ENCODE measurements at places on chromosomes 2 and 18.
A peak's percentile ranks its signal among the peaks of the same experiment; 100 is the strongest.

DNA sequence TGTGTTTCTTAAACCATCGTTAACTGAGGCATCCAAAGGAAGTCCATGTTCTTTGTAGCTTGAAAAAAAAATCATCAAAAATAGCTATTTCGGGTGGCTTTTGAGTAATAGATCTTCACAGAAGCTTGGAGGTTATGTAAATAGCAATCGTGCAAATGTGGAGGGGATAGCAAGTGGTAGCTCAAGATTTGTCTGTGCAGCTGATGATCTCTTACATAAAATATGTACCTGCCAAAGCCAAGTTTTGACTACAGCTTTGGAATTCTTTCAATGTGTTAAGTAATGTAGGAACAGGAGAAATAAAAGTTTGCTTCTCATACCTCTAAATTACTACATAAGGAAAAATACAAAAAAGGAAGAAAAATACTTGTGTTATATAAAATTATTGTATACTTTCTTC is 1432.0 kb downstream of the DPP10 start:
- no peak for ATAC-seq

- ATAC-seq = no peak
Measured at GRCh38 chr18:36709315-36709714, 119.5 kb downstream of the TPGS2 start.

- ATAC-seq = no peak
Measured at GRCh38 chr2:196142825-196143224, 28.6 kb downstream of the STK17B start.

GRCh38 chr2:107772353-107772752 is 54.3 kb upstream of the RGPD4 start:
- ATAC-seq = no peak

GRCh38 chr18:56647951-56648893 is 2.9 kb upstream of the WDR7 start:
- no peak for ATAC-seq

GRCh38 chr2:7007846-7008741 is 90.9 kb downstream of the RNF144A start:
- no peak for ATAC-seq

DNA sequence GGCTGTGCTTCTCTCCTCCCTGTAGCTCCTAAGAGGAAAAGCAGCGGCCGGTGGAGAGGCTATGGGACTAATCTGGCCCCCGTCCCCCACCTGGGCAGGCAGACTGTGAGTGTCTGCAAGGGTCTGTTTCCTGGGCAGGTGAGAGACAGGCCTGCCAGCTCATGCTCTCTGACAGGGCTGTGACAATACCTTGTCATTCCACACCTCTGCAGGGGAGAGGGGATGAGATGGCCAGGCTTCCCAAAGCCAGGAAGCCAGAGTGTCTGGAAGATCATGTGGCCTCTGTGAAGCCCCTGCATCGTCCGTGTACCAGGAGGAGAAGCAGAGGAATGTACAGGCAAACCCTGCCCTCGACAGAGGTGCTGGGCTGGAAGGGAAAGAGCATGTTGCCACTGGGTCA is 142.5 kb upstream of the GATA6 start:
- ATAC-seq = no peak

GRCh38 chr18:23887493-23887892 is 127.1 kb upstream of the TTC39C start:
- no peak for ATAC-seq

DNA sequence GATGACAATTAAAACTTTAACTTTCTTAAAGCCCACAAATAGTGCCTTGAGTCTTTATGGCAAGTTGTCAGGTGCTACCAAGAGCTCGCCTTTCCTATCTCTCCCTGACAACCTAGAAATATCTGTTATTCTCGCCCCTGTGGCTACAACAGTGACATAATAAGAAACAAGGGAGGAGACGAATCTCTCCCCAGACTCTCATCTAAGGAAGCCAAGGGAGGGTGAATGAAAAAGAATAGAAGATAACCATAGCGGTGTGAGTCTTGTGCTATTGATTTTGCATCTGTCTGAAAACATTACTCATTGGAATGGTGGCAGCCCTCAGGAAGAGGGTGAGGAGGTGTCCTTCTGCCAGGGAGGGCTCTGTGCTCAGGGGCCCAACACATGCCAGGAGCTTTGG is 114.3 kb downstream of the ALK start:
- no peak for ATAC-seq

DNA sequence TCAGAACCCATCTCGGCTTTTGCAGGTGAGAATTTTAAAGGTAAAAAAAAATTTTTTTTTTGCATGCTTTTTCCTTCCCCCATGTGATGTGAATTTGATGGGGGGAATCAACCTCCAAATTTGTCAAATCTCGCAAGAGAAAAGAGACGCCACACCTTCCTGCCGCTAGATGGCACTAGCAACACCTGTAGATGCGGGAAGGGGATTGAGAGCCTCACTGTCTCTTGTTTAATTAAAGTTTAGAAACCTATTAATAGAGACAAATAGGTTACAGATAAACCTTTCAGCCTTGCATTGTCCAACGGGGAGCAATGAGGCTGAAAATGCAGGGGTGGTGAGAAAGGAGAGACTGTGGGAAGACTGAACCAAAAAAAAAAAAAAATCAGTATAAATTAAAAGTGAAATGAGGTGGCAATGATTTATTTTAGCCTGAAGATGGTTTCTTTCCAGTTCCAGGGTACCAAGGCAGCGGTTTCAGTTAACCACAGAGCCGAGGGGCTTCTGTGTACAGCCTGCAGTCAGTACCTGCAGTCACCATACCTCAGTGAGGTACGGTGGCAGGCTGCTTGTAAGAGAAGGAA is 84.6 kb downstream of the NRP2 start:
- no peak for ATAC-seq

DNA sequence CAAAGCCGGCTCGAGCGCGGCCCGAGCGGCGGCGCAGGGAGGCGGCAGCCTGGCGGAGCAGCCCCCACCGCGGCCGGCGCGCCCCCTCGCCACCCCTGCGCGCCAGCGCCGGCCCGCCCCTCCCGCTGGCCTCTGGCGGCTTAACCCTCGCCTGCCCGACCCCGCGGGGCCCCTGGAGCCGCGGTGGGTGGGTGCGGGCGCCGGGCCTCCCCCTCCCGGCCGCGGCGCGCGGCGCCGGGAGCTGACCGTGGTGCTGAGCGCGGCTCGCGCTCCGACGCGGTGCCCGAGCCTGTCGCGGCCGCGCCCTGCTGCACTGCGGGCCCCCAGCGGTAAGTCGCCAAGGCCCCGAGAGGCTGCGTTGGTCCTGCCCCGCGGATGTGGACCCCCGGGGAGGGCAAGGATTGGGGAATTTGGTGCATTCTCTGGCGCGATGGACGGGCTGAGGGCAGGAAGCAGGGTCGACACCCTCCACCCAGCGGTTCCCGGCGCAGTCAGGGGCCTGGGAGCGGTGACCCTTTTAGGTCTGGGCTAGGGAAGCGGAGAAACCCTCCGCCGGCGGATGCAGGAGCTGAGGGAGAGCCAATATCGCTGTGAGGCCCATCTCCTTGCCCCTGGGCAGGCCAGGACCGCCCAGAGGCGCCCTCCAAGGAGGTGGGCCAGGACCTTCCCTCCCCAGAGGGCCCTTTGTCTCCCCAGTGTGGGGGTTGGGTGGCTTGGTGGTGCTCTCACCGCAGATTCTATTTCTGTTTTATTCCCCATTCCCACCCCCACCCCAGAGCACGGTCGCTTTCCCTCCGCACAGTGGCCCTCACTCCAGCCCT is 923 bp downstream of the AMER3 start:
- ATAC-seq = peak; percentile 28

- no peak for ATAC-seq
Measured at GRCh38 chr2:145652571-145653545, 1132.9 kb upstream of the ZEB2 start.

DNA sequence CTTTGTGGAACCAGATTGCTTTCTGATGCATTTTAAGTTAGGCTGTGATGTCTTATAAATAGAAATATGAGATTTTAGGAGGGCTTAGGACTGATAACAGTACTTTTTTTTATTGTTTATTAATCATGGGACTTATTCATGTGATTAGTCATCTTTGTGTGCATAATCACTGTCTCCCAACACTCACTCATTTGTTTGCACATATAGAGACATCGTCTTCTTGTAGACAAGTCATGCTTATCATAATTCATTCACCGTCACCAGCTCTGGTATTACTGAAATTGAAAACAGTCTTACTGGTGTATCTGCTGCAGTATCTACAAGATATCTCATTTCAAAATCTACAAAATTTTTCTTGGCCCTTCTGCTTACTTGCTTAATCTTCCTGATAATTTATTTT is 45.8 kb downstream of the WDR7 start:
- ATAC-seq = peak; percentile 85

- no peak for ATAC-seq
Measured at GRCh38 chr2:215557701-215558100, 121.8 kb upstream of the FN1 start.

DNA sequence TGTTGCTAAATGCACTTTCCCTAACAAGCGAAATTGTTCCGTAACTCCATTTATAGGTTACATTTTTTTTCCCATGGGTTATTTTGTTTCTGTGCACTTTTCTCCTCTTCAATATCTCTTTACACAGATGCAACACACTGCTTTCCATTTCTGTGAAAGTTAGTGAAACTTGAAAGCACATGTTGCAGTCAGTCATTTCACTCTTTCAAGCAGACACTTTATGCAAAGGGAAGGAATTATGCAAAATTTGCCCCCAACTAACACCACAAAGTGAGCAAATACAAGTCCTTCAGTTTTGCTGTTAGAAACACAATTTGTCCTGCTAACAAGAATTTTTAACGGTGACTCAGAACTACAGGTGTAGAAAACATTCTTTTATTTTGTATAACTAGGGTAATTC is 124.8 kb downstream of the PTH2R start:
- no peak for ATAC-seq

DNA sequence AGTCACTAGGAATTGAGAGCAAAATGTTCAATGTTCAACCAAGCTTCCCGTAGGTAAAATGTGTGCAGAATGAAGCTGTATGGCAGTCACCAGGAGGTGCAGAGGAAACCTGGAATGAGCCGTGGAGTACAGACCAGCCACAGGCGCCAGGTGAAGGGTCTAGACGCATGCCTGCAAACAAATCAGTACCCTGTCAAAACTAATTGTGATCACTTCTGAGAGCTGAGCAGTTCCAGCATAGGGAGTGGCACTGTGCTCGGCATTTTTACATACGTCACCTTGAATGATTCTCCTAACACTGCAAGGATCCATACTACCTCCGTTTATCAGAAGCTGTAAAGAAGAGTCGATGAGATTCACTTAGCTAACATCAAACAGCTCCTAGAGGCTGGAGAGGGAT is 346.1 kb upstream of the ID2 start:
- ATAC-seq = no peak

GRCh38 chr18:34800381-34800780 is 90.3 kb downstream of the DTNA start:
- ATAC-seq = no peak

GRCh38 chr18:68150961-68151360 is 563.9 kb downstream of the TMX3 start:
- ATAC-seq = no peak

GRCh38 chr2:8159211-8159965 is 522.5 kb upstream of the ID2 start:
- ATAC-seq = no peak

DNA sequence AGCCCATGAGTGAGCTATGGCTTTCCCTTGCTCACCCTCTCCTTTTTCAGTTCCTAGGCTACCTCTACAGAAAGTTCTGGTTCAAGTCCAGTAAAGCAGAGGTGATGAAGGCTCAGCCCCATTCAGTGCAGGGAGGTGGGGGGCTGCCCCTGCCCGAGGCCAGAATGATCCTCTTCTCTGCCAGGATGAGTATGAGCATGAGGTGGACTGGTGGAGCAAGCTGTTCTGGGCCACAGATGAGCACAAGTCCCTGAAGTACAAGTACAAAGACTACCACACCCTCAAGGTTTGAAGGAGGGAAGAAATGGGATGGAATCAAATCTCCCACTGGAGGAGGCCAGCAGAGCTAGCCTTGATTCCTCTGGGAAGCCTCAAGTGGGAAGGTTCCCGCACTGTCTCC is 42.4 kb downstream of the LMAN2L start:
- no peak for ATAC-seq

GRCh38 chr2:170394641-170395387 is 216.9 kb downstream of the MYO3B start:
- no peak for ATAC-seq

- no peak for ATAC-seq
Measured at GRCh38 chr18:68428661-68429060, 286.2 kb downstream of the TMX3 start.

- ATAC-seq = no peak
Measured at GRCh38 chr2:236117861-236118269, 50.3 kb downstream of the GBX2 start.

DNA sequence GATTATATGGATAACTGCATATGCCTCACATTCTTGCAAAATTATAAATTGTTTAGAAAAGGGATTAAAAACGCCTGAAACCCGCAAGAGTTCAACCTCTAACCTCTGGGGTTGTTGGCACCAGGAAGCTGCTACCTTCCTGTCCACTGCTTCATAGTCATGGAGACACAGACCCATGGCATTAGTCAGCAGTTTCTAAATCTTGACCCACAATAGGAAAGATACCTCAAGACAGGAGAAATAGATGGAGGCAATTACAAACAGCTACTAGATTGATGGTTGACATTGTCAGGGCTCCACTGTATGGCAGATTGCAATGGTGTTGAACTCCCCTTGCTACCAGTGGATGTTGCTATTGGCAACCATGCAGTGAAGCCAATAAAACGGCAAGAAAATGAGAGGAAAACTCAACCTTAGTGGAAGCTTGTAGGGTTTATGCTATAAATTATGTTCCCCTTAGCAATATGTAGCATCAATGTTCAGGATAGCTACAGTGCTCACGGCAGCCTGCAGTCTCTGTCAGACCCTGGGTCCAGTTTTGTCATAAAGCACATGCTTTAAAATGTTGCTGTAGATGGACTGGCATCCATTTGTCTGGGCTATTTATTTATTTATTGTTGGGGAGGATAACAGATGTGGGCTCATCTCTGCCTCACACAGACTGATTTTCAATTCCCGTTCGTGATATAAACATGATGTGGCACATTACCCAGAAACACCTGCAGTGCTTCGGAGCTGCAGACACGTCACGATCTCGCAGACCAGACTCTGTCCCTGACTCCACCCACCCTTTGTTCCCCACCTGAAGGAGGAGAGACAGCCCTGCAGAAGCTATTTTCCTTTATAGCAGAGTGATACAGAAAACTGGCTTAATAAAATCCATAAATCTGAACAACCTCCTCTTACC is 233.4 kb downstream of the AGPS start:
- peak; percentile 65 for ATAC-seq

- peak; percentile 27 for ATAC-seq
Measured at GRCh38 chr18:46672062-46672970, 15.3 kb upstream of the LOXHD1 start.

- peak; percentile 62 for ATAC-seq
Measured at GRCh38 chr2:224938651-224939182, 103.6 kb downstream of the DOCK10 start.

- no peak for ATAC-seq
Measured at GRCh38 chr2:237652181-237652580, 24.8 kb downstream of the LRRFIP1 start.

All from activated CD4-positive, CD25-positive, alpha-beta regulatory T cell treated with anti-CD3 and anti-CD28 coated beads, Interleukin-2, amount 50 U/mL, for 24 hours (primary cell).